Hypothalamus (tissue), 51 donors: ENCODE measurements at places on chromosomes 2 and 18.

GRCh38 chr2:22375096-22375495 lies 1009.9 kb upstream of the KLHL29 start:
- no peak for DNase-seq

DNA sequence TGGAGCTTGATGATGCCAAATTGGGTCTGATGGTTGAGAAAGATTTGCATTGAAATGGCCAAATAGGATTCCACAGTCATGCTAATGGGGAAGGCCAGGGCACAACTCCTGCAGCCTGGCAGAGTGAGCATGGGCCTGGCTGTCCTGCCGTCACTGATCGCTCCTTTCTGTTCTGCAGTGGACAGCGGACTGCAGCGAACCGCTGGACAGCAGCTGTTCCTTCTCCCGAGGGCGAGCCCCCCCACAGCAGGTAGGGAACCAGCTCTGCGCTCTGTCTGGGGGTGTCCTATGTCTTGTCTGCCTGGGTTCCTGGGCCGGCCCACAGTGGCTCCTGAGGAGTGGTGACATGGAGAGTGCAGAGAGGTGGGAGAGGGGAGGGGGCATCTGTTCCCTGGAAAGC lies 97.6 kb downstream of the CTIF start:
- DNase-seq, result no peak

DNA sequence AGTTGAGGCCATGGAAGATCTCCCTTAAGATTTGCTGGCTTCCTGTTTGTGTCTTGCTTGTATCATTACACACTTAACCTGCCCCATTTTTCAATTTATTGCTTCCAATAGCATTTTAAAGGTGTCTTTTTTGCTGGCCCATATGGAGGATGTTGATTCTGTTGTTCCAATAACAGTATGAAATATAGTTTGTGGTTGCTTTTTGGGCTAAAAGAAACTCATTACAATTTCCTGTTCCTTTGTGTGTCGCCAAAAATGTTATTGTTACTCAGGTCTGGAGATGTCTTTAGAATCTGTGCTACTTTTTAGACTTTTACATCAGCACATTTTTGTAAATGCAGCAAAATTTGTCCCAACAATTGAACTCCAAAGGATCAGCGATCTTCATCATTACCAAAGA lies 234.0 kb upstream of the ITGA4 start:
- no peak for DNase-seq

- DNase-seq, result no peak
Measured at GRCh38 chr2:201151127-201151981, 31.6 kb upstream of the CASP10 start.

DNA sequence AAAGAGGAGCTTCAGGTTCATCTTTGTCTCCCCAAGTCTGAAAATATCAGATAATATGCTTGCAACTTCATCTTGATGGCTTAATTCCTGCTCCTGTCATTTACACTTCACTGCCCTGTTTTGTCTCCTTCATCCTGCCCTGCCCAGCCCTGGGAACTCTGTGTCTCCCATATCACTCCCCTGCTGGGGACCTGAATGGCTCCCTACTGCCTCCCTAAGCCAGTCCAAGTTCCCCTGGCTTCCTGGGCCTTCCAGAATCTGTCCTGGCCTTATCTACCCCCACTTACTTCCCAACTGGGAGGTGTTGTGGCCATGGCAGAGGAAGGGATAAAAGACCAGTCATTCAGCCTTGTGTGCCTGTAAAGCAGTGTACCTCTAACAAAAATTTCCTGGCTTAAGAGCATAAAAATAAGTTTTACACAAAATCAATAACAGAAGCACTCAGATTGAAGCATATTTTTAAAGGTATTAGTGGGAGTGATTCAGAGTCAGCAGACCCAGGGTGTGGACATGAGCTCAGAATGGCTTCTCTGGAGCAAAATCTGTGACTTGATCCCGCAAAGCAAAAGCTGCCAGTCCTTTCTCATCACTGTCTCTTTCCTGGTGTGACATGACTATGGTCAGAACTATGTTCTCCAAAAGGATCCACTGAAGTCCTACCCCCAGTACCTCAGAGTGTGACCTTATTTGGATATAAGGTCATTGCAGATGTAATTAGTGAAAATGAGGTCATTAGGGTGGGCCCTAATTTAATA lies 59.1 kb downstream of the INO80C start:
- no peak for DNase-seq

GRCh38 chr2:132547090-132547687 lies 122.8 kb downstream of the LYPD1 start:
- DNase-seq, result peak; percentile 43

GRCh38 chr2:158560259-158560658 lies 103.5 kb downstream of the PKP4 start:
- no peak for DNase-seq

GRCh38 chr2:30358842-30359241 lies 88.2 kb upstream of the LCLAT1 start:
- no peak for DNase-seq

DNA sequence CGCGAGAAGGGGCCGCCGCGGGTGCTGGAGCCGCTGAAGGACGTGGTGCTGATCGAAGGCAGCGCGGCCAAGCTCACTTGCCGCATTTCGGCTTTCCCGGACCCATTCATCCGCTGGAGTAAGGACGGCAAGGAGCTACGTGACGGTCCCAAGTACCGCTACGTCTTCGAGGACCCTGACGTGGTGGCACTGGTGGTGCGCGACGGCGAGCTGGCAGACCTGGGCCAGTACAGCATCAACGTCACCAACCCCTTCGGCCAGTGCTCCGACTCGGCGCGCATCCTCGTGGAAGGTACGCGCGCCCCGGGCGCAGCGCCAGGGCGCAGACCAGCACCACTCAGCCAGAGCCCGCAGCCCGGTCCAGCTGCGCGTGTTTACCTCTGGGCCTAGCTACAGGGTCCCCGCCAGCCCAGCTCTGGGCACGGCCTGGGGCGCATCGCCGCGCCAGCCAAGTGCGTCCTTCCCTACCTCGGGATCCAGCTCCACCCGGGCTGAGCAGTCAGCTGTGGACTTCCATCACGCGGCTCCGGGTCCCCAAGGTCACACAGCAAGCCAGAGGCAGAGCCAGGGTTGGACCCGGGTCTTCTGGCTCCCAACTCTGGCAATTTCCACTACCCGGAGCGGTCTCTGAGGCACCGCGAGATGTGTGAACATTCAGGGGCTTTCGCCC lies 1.7 kb upstream of the GMPPA start:
- no peak for DNase-seq

- no peak for DNase-seq
Measured at GRCh38 chr2:48886919-48887318, 131.4 kb upstream of the LHCGR start.

- no peak for DNase-seq
Measured at GRCh38 chr18:52310651-52311050, 29.3 kb upstream of the DCC start.

GRCh38 chr2:134128746-134129145 lies 125.1 kb upstream of the MGAT5 start:
- DNase-seq, result no peak

- no peak for DNase-seq
Measured at GRCh38 chr2:78861546-78861945, 164.0 kb upstream of the REG3G start.

DNA sequence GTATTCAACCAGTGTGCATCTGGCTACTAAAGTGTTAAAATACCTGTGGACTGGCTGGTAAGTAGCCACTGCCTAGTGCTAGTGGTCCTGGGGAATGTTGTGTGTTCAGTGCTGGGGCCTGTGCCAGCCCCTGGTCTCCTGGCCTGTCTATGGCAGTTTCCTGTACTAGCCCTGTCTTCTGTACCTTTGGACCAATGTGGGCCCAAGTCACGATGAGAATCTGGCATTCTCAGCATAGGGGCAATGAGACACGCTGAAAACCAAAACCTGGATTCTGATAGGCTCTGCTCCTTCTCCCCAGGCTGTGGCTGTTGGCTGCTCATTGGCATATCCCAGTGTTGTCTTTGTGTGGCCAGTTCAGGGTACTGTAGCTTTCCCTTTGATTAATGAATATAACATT lies 170.4 kb downstream of the PTPRM start:
- no peak for DNase-seq

DNA sequence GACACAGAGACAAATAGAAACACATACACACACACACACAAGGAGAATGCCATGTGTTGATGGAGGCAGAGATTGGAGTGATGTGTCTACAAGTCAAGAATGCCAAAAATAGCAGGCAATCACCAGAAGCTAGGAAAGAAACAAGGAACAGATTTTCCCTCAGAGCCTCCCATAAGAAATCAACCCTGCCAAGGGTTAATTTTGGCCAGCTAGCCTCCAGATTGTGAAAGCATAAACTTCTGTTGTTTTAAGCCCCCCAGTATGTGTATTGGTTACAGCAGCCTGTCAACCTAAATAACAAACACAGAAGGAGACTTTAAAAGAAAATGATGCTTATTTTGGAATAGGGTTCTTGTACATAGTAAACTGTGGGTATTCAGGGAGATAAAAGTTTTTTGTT lies 5.6 kb upstream of the STK39 start:
- no peak for DNase-seq

DNA sequence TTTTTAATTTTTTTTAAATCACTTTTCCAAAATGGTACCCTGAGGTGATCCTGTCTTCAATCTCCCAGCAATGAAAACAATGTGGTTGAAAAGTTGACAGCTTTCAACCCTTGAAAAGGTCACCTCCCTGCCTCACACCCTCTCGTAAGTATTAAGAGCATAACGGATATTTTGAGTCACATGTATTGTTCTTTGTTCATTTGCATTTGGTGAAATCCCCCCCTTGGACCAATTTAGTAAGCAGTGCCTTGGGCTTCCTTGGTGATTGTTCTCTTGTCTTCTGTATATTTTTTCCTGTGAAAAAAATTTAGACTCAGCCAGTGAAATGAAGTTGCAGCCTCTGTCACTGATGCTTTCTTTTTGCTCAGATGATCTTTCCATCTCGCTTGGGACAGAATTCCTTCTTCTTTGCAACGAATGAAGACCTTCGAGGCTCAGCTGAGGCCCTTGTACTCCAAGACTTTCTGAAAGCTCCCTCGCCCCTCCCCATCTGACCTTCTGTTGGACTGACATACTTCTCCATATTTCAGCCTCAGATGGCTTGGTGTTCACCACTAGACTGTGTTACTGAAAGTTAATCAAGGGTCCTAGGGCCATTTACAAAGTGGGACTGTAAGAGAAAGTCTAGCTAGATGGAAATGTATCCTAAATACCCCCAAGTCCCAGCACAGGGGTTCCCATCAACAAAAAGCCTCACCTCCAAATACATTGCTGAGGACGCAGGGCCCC lies 158.4 kb downstream of the BCL2 start:
- no peak for DNase-seq

GRCh38 chr2:216389570-216389969 lies 17.3 kb upstream of the MARCHF4 start:
- DNase-seq, result no peak

GRCh38 chr2:179302764-179303571 lies 38.3 kb upstream of the SESTD1 start:
- DNase-seq, result no peak

DNA sequence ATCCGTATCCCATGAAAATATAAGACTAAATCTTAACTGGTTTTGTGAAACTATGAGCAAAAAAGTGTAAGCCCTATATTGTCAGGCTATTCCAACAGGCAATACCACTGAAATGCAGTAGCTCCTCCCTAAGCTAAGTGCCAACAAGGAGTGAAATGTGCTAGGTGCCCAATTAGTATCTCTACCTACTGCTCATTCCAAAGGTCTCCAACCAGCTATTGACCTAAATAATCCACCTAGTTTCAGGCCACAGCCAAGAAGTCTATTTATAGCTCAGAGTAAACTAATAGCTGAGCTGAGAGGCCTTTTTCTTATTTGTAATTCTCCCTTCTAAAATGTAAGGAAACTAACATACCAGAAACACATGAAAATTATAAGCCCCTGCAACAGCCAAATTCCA lies 482.2 kb downstream of the DCC start:
- no peak for DNase-seq

DNA sequence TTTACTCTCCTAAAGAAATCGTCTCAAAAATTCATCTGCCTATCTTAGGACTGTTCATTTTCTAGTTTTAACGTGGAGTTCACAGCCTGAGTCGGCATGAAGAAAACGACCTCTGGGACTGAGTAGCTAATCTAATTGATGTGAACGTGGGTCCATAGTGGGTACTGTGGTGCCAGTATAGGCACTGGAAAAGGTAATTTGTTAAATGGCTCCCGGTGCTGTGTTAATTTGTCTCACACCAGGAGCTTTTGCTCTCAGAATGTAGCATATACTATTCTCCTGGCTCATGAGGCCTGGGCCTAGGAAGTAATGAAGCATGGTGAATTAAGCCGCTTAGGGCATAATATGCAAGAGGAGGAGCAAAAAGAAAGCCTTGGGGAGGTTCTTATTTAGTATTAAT lies 414.4 kb upstream of the NXPH2 start:
- no peak for DNase-seq

GRCh38 chr2:194495046-194495445 lies 1162.0 kb upstream of the SLC39A10 start:
- no peak for DNase-seq

- DNase-seq, result no peak
Measured at GRCh38 chr2:186349508-186349907, 136.6 kb upstream of the ZC3H15 start.

GRCh38 chr2:170354388-170354787 lies 176.4 kb downstream of the MYO3B start:
- DNase-seq, result no peak

DNA sequence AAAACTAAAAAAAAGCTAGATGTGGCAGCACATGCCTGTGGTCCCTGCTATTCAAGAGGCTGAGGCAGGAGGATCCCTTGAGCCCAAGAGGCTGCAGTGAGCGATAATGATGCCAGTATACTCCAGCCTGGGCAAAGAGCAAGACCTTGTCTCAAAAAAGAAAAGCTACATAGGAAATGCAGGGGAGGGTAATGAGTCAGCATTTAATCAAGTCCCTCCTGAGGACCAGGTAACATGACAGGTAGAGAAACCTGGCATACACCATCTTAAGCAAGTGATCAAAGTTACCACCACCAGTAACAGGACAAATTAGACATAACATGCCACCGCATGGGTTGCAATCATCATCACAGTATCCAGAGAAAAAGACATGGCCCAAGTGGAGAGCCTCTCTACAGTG lies 25.8 kb downstream of the MYO5B start:
- no peak for DNase-seq

DNA sequence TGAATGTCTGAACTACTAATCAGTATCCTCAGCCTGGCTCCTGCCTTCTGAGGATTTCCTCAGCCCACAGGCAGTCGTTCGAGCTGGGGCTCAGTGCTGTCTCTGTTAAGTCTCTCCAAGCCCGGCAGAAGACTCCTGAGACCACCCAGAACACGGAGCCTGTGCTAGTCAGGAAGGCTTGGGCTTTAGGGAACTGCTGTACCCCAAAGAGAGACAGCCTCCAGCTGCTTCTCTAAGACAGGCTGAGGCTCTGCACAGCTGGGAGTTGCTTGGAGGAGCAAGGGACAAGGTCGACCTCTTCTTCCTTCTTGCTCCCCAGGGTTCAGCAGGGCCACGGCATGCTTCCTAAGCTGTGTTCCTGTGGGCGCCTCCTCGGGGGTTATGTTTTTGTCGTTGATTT lies 283.4 kb upstream of the MYT1L start:
- no peak for DNase-seq

GRCh38 chr2:105712981-105713596 lies 31.6 kb upstream of the NCK2 start:
- no peak for DNase-seq

GRCh38 chr2:137892739-137893138 lies 71.5 kb upstream of the HNMT start:
- DNase-seq, result no peak

- DNase-seq, result no peak
Measured at GRCh38 chr2:60446413-60447267, 106.8 kb downstream of the BCL11A start.
